ENCODE measurements at places on chromosomes 12 and 14.

- no peak for DNase-seq
These were observed 320.8 kb downstream of the MED13L start for GRCh38 chr12:115956659-115957058.

DNA sequence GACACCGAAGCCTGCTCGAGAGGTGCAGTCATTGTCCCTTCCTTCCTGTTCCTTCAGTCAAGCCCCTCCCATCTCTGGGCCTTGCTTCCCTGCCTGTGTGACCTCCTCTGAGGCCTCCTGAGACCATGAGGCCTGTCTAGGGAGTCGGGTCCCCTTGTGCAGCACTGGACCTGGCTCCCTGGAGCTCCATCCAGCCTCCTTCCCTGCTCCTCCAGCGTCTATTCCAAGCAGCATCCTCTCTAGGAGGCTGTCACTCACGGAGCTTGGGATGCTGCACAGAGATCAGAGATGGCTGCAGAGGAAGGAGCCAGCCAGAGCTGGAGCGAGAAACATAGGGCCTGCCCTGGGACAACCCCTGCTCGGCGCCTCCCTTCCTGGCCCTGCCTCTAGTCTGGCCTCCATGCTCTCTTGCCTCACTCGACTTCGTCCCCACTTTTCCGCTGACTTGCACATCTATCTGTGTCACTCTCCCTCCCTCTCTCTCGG is 142.7 kb downstream of the BCL11B start:
- DNase-seq: no peak

- DNase-seq: no peak
These were observed 1089.1 kb downstream of the SLC6A15 start for GRCh38 chr12:83823386-83824045.

GRCh38 chr14:23285530-23286019 is 357 bp downstream of the HOMEZ start:
- no peak for DNase-seq

GRCh38 chr14:103943673-103944072 is 1.3 kb upstream of the RD3L start:
- no peak for DNase-seq

GRCh38 chr14:69481815-69482568 is 2.5 kb upstream of the PLEKHD1 start:
- DNase-seq: no peak

DNA sequence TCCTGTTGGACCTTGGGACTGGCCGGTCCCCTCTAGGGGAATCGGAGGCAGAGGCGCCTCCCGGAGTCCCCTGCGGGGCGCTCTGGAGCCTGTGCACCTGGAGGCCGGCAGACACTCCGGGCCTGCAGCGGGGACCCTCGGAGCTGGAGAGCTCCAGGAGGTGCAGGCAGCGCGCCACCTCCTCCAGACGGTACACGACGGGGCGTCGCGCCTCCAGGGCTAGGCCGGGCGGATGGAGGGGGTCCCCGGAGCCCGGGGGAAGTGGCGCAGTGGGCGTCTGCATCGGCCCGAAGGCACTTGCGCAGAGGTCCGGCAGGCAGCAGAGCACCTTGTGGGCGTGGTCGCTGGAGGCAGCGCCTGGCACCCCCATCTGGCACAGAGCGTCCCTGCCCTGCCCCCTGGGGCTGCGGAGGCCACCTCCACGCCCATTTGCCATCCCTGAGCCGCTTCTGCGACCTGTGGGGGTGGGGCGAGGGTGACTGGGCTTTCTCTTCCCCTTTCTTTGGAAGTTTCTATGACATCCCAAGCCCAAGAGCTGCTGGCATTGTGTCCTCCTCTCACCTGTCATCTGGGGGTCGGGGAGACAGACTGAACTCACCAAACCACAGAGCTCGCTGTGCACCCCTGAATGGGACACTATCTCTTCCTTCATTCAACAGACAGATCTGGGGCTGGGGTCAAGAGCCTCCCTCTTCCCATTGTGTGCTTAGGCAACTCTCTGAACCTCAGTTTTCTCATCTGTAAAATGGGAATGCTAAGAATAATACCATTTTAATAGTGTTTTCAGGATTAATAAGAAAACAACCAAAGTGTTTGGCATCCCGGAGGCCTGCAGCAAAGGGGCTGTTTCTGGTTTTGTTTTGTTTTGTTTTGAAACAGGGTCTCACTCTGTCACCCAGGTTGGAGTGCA is 37.5 kb upstream of the CORO1C start:
- peak; percentile 7 for DNase-seq

DNA sequence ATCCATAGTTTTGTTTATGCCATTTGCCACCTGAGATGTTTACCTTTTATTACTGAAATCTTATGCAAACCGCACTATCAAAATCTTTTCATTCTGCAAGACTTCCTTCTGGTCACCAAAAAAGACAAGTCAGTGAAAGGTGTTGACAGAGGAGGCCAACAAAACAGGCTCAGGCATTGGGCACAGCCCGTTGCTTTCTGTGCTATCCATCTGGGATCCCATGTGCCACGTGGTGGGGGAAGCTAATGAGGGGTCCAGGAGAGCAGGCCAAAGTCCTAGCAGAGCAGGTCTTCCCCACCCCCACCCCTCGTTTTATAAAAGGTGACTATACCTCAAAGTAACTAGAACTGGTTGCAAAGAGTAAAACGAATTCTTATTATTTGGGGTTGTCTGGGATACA is 1.2 kb downstream of the ALDH1L2 start:
- no peak for DNase-seq

DNA sequence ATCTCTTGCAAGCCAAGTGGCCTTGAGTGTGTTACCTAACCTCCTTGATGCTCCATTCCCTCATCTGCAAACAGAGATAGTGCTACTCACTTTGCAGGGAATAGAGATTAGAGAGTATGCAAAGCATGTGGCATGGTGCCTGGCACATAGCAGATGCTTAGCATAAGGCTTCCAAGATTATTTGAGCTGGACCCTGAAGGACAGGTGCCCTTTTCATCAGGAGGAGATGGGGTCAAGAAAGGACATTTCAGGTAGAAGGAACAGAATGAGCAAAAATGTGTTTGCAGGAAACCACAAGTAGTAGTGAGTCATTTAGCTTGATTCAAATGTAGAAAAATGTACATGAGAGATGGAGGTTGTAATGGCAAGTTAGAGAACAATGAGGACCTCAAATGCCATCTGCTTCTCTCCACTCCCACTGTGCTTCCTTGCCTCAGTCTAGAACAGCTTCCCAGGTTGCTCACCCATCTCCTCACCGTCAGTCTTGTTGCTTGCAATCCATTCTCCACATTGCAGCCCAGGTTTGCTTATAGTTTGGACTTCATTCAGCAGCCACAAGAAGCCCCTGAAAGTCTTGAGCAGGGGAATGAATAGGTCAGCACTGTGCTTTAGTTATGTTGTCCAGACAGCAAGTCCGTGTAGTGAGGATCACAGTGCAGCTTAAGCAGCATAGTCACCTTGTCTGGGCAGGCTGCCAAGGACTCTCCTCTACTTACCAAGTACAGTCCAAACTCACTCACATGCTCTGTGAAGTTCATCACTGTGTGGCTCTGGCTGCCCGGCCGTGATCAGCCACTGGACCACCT is 536.3 kb upstream of the CCDC196 start:
- DNase-seq: no peak

DNA sequence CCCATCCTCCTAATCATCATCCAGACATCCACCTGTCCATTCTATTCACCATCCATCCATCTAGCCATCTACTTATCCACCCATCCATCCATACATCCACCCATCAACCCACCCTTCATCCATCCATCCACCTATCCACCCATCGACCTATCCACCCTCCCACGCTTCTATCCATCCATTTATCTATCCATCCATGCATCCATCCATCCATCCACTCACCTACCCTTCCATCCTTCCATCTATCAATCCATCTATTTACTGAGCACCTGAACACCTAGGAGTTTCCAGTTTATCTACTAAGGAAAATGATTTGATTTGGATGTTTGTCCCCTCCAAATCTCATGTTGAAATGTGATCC is 7.5 kb downstream of the RIN3 start:
- DNase-seq: no peak

DNA sequence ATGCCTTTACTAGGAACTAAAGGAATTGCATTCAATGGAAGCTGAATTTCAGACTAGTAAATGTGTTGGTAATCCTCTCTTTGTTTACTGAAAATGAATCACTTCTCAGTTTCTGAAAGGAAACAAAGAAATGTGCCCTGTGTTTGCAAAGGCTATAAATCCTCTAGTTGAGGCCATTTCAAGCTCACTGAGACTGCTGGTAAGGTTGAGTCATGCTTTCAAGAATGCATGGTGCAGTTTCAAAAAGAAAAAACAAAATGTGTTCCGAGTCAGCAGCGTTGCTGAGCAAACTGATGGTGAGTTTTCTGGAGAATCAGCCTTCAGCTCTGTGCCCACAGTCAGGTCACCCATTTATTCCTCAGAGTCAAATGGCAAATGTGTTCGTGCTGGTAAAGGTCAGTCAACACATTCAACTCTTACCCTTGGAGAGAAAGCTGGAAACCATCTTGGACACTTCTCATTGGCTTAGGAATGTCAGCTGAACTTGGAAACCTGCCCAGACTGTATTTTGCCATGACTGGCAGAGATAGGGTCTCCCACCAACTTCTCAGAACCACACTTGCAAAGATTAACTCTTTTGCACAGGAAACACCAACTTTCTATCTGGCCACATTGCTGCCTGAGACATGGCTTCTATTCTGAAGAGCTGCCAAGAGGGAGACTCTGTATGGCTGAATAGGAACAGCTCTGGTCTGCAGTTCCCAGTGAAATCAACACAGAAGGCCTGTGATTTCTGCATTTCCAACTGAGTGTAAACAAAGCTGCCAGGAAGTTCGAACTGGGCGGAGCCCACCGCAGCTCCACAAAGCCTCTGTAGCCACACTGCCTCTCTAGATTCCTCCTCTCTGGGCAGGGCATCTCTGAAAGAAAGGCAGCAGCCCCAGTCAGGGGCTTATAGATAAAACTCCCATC is 484.4 kb downstream of the ATP23 start:
- no peak for DNase-seq

DNA sequence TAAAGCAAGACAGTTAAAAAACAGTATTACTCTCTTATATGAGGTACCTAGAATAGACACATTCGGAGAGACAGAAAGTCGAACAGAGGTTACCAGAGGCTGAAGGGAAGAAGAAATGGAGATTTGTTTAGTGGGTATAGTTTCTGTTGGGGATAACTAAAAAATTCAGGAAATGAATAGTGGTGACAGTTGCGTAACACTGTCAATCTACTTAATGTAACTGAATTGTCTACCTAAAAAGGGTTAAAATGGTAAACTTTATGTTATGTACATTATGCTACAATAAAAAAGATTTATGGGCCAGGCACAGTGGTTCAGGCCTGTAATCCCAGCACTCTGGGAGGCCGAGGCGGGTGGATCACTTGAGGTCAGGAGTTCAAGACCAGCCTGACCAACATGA is 30.6 kb upstream of the SLC6A13 start:
- DNase-seq: no peak

- DNase-seq: no peak
These were observed 1047.5 kb upstream of the FLRT2 start for GRCh38 chr14:84482256-84483071.

GRCh38 chr14:75425446-75425845 is 2.4 kb upstream of the JDP2 start:
- DNase-seq: no peak

DNA sequence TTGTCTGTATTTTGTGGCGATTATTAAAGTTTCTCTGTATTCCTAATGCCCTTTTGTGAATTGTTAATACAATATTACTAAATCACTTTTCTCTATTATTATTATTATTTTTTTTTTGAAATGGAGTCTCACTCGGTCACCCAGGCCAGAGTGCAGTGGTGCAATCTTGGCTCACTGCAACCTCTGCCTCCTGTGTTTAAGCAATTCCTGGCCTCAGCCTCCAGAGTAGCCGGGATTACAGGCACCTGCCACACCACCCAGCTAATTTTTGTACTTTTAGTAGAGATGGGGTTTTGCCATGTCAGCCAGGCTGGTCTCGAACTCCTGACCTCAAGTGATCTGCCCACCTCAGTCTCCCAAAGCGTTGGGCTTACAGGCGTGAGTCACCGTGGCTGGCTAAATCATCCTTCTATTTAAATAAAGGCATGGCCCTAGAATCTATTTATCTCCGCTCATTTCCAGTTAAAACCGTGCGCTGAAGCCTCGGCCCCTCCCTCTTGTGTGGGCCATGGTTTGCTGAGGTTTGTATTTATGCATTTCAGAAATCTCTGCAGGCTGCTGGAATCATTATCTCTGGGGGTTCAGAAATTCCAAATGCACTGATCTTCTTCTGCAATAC is 1136.4 kb upstream of the TMEM132C start:
- no peak for DNase-seq

- DNase-seq: no peak
These were observed 10.8 kb downstream of the BMAL2 start for GRCh38 chr12:27343255-27344000.

- DNase-seq: no peak
These were observed 23.8 kb upstream of the CISTR start for GRCh38 chr12:53775478-53776145.

DNA sequence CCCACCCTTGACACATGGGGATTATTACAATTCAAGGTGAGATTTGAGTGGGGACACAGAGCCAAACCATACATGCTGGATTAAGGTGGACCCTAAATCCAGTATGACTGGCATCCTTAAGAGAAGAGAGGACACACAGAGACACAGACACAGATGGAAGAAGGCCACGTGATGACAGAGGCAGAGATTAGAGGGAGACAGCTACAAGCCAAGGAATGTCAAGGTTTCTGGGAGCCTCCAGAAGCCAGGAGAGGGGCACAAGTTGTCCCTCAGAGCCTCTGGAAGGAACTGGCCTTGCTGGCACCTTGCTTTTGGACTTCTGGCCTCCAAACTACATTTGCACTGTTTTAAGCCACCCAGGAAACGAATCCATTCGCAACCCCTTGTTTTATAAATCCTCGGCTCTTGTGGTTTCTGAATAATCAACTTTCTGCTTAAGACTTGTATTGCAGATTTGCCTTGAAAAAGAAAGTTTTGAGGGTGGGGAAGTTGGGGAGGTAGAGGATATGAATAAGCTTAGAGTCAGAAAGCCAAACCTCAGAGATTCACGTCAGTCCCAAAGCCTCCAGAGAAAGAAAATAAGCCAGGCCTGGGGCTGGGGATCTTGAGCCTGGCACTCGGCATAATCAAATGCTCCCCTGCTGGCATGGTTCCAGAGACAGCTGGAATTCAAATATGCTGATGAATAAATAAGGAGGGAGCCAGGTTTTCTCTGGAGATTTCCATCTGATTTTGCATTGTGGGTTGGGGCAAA is 224.2 kb upstream of the PWP1 start:
- DNase-seq: no peak

GRCh38 chr14:61322799-61323290 is 1.5 kb downstream of the PRKCH start:
- DNase-seq: peak; percentile 77

GRCh38 chr14:75295061-75295461 is 16.4 kb downstream of the FOS start:
- DNase-seq: no peak

Data from CD8-positive, alpha-beta memory T cell (primary cell).